ENCODE measurements at places on chromosomes 5 and 9.

DNA sequence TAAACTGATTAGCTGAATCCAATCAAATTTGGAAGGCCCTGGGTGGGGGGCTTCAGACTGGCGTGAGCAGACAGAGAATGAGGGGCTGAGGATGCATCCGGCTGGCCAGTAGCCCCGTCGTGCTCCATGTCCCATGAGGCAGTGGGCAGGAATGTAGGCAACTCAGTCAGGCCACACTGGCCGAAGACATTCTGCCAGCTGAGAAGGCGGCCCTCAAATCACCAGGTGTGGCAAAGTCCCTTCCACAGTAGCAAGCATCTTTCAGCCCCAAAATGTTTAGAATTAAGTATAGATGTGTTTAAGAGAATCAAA is 25.7 kb upstream of the LAMC3 start:
- DNase-seq = no peak

DNA sequence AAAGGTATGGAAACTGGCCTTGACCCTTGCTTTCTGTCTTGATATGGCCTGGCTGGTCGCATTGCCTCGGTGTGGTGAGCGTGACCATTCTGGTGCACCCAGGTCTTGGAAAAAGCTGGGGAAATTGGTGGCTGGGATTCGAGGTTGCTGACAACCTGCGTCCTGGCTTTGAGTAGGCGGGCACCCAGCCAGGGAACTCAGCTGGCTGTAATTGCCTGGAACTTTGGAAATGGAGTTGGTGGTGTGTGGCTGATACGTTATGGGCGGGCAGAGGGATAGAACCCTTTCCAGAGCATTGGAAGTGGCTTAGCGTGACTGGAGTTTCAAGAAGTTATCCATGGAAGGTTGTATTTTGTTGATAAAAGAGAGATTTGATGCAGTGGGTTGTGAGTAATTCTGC is 35.2 kb downstream of the KCNMB1 start:
- DNase-seq = no peak

GRCh38 chr9:112861638-112862555 is 28.8 kb downstream of the SLC46A2 start:
- no peak for DNase-seq

DNA sequence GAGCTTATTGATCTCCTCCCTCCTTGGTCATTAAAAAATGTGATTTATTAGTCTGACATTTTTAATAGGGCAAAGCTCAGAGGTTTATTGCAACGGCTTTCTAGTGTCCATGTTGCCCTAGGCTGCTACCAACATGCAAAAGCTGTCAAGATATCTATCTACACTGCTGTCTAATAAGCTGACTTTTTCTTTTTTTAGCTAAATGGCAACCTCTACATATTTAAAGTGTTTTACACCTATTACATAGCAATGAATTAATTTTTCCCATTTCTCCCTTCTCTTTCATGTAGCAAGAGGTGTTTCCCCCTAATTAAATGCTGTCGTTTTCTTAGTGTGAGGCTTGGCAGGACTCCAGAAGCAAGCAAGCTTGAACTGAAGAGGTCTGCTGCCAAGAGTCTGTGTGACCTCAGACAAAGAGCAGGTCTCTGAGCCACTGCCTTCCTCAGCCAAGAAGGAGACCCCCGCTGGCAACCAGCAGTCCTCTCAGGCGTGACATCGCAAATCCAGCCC is 79.4 kb downstream of the GAS1 start:
- DNase-seq = no peak

- no peak for DNase-seq
These were observed 491 bp downstream of the OR1N1 start for GRCh38 chr9:122526602-122527001.

- DNase-seq = no peak
These were observed 104.9 kb upstream of the CDH10 start for GRCh38 chr5:24749701-24750100.

DNA sequence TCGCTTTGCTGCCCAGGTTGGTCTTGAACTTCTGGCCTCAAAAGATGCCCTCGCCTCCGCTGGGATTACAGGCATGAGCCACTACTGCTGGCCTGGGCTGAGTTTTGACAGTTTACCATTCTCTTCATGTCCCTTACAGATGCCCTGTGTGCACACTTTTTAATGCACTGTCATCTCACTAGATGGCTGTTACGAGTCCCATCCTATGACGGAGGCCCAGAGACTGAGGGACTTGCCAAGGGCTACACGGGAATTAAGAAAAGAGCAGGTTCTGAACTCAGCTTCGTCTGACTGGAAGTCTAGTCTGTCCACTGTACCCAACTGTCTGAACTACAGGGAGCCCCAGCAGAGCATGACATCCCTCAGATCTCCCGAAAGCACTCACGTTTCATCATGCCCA is 63.9 kb downstream of the ARHGEF37 start:
- DNase-seq = no peak

DNA sequence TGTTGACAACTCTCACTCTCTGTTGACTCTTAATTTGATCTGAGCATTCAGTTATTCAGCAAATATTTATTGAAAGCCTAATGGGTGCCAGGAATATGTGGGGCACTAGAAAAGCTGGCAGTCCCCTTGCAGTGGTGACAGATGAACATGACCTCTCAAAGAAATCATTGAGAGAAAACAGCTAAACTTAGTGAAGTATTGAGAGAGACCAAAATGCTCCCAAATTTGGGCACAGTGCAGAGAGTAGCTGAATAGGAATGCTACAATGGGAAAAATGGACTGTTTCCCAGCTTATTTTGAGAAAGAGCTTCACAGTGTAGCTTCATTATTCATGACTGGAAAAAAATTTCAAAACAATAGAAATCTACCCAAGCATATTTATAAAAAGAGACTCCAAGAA is 257.9 kb downstream of the SGCD start:
- DNase-seq = no peak
